ENCODE measurements at places on chromosomes 13 and 19. TPM values are rescaled to one million over a fixed set of nuclear protein-coding genes. Genes with fewer than 3 reads are reported as not detected.
A peak's percentile ranks its signal among the peaks of the same experiment; 100 is the strongest.

DNA sequence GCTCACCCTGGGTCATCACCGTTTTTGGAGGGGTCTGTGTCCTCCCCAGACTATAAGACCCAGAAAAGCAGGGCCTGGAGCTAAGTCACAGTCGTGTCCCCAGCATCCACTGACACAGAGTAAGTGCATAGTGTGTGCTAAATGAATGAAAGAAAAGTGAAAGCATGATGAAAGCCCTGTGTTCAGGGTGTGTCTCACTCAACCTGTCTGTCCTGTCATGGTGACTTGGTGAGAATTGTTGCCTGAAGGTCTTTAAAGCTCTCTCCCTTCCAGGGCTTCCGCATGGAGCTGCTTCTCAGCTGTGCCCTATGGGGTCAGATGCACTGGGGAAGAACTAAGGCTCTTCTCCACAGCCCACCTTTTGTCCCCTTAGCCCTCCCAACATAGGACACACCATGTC lies 20.5 kb upstream of the IGFL1 start:
- DNase-seq, result no peak
- no peak overlapping the region for H3K27ac ChIP-seq
- peaks cover 4% of the 10 kb centered on the region for H3K27me3 ChIP-seq

- no peaks in the 10 kb centered on the region for H3K27me3 ChIP-seq
- H3K27ac ChIP-seq, result no peak overlapping the region
- no peaks in the 10 kb centered on the region for H3K4me1 ChIP-seq
- H3K4me3 ChIP-seq, result no peak overlapping the region
- DNase-seq, result no peak
- no peaks in the 10 kb centered on the region for H3K36me3 ChIP-seq
Observed at GRCh38 chr13:23709536-23709935, 139.3 kb downstream of the TNFRSF19 start.

DNA sequence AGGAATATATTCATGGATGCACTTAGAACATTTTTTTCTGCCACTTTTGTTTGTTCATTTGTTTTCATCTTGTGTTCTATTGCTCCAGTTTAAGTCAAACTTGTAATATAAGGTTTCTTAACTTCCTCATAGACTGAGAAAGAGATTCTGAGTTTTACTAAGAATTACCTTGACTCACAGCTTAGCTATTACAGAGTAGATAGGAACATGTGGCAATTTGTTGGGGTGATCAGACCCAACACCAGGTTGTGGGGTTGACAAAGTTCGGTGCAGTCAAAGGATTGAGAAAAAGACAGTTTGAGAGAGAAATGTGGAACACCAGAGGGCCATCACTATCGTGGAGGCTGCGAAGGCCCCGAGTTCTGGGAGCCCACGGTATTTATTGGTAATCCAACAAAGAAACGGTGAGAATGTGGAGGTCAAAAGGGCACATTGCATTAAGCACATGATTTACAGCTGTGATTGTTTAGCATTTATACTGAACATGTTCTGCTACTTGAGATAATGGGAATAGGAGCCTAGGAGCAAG lies 2526.0 kb downstream of the PCDH9 start:
- H3K27ac ChIP-seq, result no peak overlapping the region
- H3K36me3 ChIP-seq, result no peaks in the 10 kb centered on the region
- no peak for DNase-seq

GRCh38 chr19:30059741-30060457 lies 117.9 kb downstream of the URI1 start:
- H3K4me3 ChIP-seq, result no peak overlapping the region
- H3K27me3 ChIP-seq, result no peaks in the 10 kb centered on the region
- H3K36me3 ChIP-seq, result no peaks in the 10 kb centered on the region
- no peak for DNase-seq
- H3K4me1 ChIP-seq, result no peaks in the 10 kb centered on the region

- no peaks in the 10 kb centered on the region for H3K27me3 ChIP-seq
- H3K4me1 ChIP-seq, result no peaks in the 10 kb centered on the region
- H3K27ac ChIP-seq, result no peak overlapping the region
- H3K4me3 ChIP-seq, result no peak overlapping the region
Observed at GRCh38 chr19:6470173-6470572, 6.1 kb downstream of the CRB3 start.

DNA sequence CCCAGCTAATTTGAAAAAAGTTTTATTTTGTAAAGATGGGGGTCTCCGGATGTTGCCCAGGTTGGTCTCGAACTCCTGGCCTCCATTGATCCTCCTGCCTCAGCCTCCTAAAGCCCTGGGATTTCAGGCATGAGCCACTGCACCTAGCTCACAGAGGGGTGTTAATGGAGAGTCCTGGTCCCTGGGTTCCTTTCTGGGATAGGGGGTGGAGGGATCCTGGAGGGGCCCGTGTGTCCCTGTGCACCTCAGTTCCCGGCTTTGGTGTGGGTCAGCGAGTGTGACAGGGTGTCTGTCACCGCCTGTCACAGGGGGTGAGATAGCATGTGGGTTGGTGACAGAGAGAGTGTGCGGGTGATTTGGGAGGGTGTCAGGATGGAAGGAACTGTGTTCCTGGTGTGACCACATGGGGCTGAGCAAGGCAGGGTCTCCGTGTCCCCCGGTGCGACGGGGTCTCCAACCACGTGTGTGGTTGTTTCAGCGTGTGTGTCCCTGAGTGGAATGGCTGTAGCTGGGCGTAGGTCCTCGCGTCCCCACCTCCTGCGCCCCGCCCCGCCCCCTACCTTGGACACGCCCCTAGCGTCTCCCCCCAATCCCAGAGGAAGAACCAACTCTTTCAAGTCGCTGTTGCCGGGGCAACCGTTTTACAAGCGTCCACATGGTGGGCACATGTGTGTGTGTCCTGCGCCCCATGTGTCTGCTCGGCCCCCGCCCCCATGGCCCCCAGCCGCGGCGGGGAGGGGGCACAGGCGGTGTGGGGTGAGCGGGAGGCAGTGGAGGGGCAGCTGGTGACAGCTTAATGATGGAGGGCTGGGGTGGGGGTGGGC lies 2.9 kb upstream of the NRTN start:
- no peaks in the 10 kb centered on the region for H3K36me3 ChIP-seq
- H3K27me3 ChIP-seq, result peaks cover 39% of the 10 kb centered on the region
- no peak overlapping the region for H3K4me3 ChIP-seq
- peaks cover 27% of the 10 kb centered on the region for H3K4me1 ChIP-seq
- H3K27ac ChIP-seq, result no peak overlapping the region

DNA sequence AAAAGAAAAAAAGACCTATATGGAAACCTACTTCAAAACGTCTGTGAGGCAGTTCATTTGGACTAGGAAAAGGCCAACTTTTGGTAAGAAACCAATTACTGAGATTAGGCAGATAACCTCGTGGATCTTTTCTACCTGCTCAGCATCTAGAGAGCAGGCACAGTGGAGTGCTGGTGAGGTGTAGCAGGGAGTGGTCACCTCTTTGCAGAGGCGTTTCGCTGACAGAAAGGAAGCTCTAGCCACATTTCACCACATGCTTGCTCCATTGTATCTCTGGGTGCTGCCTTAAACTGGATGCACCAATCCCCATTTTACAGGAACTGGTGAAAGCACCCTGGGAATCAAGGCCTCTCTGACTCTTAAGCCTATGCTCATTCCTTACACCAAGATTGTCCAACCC lies 360.5 kb downstream of the LIG4 start:
- H3K4me3 ChIP-seq, result no peak overlapping the region
- no peaks in the 10 kb centered on the region for H3K4me1 ChIP-seq
- no peaks in the 10 kb centered on the region for H3K27me3 ChIP-seq
- no peaks in the 10 kb centered on the region for H3K36me3 ChIP-seq
- H3K27ac ChIP-seq, result no peak overlapping the region

DNA sequence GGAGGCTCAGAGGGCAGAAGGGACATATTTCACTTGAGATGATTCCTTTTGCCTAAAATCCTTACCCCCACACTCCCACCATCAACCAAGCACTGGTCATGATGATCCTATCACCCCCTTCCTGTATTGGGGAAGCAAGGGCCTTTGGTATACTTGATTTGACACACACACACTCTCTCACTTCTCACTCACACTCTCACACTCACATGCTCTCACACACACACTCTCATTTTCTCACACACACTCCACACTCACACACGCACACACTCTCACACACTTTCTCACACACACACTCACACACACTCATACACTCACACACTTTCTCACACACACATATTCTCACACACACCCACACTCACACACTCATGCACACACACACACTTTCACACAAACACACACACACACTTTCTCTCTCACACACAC lies 8.6 kb downstream of the RGCC start:
- H3K27me3 ChIP-seq, result no peaks in the 10 kb centered on the region
- DNase-seq, result no peak
- peaks cover 44% of the 10 kb centered on the region for H3K4me1 ChIP-seq
- peak overlapping the region; percentile 81 for H3K27ac ChIP-seq
- peaks cover 16% of the 10 kb centered on the region for H3K36me3 ChIP-seq
- H3K4me3 ChIP-seq, result no peak overlapping the region

DNA sequence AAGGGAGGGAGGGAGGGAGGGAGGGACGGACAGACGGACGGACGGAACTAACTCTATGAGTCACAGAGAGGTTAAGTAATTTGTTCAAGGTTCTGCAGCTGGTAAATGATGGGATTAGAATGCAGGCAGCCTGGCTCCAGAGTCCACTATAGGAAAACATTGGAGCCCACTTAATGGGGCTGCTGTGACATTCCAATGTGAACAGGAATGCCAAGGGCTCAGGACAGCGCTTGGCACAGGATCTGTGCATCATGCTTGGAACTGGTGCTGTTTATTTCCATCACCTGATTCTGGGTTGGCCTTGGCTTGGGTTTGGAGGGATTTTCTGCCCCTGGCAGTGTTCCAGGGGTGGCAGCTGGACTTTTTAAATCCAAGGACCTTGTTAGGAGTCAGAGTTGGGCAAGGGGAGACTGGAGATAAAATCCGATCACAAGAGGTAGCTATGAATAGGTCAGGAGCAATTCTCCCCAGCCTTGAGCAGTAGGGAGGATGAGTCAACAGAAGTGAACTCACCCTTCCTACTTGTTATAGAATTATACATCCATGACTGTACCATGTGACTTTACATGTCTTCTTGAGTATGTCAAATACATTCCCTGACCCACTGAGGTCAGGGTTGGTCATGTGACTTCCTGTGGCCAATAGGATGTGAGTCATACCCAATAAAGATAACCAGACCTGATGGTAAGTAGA lies 7.8 kb upstream of the HIF3A start:
- H3K4me3 ChIP-seq, result no peak overlapping the region
- H3K36me3 ChIP-seq, result no peaks in the 10 kb centered on the region
- H3K4me1 ChIP-seq, result peaks cover 5% of the 10 kb centered on the region

GRCh38 chr13:95540888-95541287 lies 11.6 kb upstream of the CLDN10 start:
- no peak overlapping the region for H3K27ac ChIP-seq
- no peak overlapping the region for H3K4me3 ChIP-seq
- H3K36me3 ChIP-seq, result no peaks in the 10 kb centered on the region
- H3K4me1 ChIP-seq, result no peaks in the 10 kb centered on the region
- H3K27me3 ChIP-seq, result no peaks in the 10 kb centered on the region

GRCh38 chr13:32905864-32906180 lies 110.4 kb upstream of the KL start:
- no peaks in the 10 kb centered on the region for H3K4me1 ChIP-seq
- H3K27ac ChIP-seq, result no peak overlapping the region
- DNase-seq, result no peak
- no peaks in the 10 kb centered on the region for H3K27me3 ChIP-seq

- H3K36me3 ChIP-seq, result no peaks in the 10 kb centered on the region
- no peaks in the 10 kb centered on the region for H3K4me1 ChIP-seq
- no peak overlapping the region for H3K27ac ChIP-seq
- H3K4me3 ChIP-seq, result no peak overlapping the region
- H3K27me3 ChIP-seq, result no peaks in the 10 kb centered on the region
Observed at GRCh38 chr13:47129461-47129860, 232.6 kb upstream of the HTR2A start.

DNA sequence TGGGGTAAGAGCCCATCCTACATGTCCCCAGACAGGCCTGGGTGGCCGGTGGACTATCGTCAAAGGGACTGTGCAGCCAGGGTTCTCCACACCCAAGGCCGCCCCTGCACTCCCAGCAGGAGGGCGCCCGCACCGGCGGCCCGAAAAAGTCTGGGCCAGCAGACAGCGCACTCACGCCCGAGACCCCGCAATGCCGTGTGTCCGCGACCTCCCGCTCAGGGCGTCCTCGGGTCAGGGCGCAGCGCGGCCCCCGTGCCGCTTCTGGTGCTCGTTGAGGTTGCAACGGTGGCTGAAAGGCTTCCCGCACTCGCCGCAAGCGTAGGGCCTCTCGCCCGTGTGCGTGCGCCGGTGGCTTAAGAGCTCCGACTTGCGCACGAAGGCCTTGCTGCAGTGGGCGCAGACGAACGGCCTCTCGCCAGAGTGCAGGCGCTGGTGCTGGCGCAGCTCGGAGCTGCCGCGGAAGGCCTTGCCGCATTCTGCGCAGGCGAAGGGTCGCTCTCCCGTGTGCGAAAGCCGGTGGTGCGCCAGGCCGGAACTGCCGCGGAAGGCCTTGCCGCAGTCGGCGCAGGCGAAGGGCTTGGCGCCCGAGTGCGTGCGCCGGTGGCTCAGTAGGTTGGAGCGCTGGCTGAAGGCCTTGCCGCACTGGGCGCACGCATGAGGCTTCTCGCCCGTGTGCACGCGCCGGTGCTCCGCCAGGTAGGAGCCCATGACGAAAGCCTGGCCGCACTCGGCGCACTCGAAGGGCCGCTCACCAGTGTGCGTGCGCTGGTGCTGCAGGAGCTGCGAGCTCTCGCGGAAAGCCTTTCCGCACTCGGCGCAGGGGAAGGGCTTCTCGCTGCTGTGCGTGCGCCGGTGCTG lies 2.8 kb upstream of the A1BG start:
- no peak for DNase-seq
- H3K27ac ChIP-seq, result no peak overlapping the region
- H3K4me1 ChIP-seq, result peaks cover 19% of the 10 kb centered on the region
- peak overlapping the region; percentile 10 for H3K4me3 ChIP-seq
- H3K36me3 ChIP-seq, result no peaks in the 10 kb centered on the region

GRCh38 chr13:31890946-31891345 lies 140.6 kb upstream of the FRY start:
- H3K4me3 ChIP-seq, result no peak overlapping the region
- no peaks in the 10 kb centered on the region for H3K36me3 ChIP-seq
- no peaks in the 10 kb centered on the region for H3K4me1 ChIP-seq
- no peak for DNase-seq

DNA sequence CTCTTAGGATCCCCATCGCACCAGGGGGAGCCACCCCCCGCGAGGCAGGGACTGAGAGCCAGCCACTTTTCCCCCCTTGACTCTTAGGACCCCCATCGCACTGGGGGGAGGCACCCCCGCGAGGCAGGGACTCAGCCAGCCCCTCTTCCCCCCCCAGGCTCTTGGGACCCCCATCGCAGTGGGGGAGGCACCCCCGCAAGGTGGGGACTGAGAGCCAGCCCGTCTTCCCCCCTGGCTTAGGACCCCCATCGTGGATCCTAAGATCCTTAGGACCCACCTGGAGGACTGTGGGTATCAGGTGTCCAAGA lies 365.2 kb upstream of the SPRY2 start:
- no peaks in the 10 kb centered on the region for H3K36me3 ChIP-seq
- no peak for DNase-seq
- H3K4me1 ChIP-seq, result no peaks in the 10 kb centered on the region
- no peaks in the 10 kb centered on the region for H3K27me3 ChIP-seq
- H3K27ac ChIP-seq, result no peak overlapping the region

- H3K4me1 ChIP-seq, result peaks cover 5% of the 10 kb centered on the region
- H3K36me3 ChIP-seq, result no peaks in the 10 kb centered on the region
- H3K27ac ChIP-seq, result no peak overlapping the region
- H3K4me3 ChIP-seq, result no peak overlapping the region
Observed at GRCh38 chr19:32800754-32801153, 68.8 kb downstream of the SLC7A9 start.

The PPP1R13L gene
- 5.9 TPM for total RNA-seq

The CEACAM8 gene
- not detected for total RNA-seq

The CPB2 gene
- not detected for total RNA-seq

Measured in natural killer cell (primary cell).